ENCODE measurements at places on chromosomes 2 and 18. TPM values are rescaled to one million over a fixed set of nuclear protein-coding genes. Genes with fewer than 3 reads are reported as not detected.

DNA sequence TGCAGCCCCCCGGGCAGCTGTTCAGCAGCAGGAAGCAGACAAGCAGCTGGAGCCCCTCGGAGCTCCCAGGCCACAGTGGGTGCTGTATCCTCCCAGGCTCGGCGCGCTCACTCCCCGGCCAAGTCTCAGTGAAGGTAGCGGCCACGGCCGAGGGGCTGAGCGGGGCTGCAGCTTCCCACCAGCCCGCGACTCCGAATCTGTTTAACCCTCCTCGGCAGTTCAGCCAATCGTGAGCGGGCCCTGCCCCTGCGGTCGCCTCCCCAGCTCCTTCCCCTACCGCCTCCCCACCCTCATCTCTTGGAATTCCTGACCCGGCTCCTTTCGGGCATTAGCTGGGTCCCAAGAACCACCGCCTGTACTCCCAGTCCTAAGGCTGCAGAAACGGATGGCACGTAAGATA, at the start of gene RESP18:
Gene RESP18, minus strand, starts transcription at position 203 of the 400 bp plus-strand sequence.
- no peak for DNase-seq

DNA sequence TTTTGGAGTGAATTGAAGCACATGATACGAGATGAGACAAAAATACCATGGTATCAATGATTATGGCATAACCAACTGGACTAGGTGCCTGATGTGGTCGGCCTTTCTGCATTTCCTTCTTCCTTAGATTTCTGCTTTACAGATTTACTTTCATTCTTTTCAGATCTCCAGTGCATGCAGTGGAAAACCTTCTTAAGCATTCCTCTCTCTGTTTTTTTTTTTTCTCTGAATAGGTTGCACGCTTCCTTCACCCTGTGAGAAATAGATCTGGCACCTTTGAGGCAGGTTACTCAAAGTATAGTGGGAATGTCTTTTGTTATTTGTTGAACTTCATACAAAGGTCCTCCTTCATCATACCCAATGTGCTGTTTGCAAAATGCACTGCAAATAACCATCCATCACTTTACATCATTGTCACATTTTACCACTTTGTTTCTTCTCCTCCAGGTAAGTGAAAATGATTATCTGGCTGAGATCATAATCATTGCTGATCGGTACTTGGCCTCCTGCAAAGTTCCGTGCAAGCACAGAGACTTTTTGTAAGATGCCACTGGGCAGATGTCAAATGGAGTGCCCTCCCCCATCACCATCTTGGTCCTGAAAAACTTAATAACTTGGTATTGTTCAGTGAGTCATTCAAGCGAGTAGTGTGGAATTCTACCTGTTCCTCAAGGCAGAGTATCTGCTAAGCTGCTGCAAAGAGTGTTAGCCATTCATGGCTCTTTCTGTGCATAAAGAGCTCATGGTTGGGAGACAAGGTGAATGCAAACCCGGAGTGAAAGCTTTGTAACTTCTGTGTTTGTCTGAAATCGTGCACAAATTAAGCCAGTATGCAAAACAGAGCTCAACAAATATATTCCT, 30.0 kb upstream of the KLHL14 start:
- no peak for DNase-seq

DNA sequence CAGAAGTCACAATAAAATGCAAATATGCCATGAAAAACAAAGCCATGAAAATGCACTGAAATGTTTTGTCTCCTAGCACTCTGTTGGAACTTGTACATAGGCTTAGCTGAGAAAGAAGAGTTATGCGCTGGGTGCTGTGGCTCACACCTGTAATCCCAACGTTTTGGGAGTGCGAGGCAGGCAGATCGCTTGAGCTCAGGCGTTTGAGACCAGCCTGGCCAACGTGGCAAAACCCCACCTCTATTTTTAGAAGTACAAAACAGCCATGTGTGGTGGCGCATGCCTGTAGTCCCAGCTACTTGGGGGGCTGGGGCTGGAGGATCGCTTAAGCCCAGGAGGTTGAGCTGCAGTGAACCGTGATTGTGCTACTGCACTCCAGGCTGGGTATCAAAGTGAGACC, 39.9 kb downstream of the IRS1 start:
- no peak for DNase-seq

DNA sequence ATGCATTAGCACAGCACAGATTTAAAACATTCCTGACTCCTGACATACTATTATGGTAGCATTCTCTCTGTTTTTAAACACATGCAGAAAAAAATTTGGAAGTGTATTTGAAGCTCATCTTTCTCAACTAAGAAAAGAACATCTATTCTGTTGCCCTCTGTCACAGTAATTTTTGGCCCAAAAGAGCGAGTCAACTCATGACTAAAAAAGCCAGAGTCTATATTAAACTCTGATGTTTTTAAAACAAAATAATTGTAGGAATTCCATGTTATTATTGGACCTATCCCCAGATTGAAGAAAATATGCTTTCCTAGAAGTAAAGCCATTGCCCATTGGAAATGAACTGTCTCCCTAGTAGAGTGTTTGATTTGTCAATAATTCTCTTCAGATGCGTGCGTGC, 96.7 kb downstream of the CRIM1 start:
- DNase-seq: no peak

DNA sequence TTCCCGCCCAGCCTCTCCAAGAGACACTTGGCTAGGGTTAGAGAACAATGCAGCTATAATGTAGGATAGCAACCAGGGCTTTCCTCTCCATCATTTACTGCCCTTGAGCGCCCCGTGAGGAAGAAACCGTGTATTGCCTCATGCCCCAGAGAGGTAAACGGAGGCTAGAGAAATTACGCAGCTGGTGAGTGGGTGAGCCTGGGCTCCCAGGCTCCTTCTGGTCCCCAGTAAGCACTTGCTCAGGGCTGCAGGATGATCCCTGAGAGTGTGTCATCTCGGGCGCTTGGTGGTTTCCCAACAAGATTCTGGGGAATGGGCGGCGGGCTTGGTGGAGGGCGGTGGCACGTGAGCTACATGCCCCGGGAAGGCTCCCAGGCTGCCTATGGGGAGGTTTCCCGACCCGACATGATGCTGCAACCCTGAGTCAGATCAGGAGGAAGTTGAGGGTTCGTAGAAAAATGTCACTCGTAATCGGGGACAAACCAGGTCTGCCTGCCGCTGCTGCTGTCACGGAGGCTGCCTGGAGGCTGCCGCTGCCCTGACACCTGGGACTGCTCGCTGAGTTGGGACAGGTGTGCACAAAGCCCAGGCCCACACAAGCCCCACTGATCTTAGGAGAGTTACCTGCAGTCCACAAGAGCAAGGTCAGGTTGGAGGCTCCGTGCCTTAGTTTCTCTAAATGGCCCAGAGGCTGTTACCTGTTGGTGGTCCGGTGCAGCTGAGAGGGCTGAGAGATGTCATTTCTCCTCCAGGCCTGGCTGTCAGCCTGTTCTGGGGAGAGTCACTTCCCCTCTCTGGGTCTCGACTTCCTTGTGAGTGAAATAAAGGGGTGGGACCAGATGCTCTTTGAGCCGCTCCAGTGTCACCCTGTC, at the start of gene GPR55:
Gene GPR55, minus strand, starts transcription at position 773 of the 872 bp plus-strand sequence. CDS start 14,280 bp downstream, outside the sequence.
- no peak for DNase-seq

GRCh38 chr2:171533331-171533730, 11.1 kb downstream of the CYBRD1 start:
- no peak for DNase-seq

GRCh38 chr2:36393738-36394256, 38.2 kb downstream of the CRIM1 start:
- no peak for DNase-seq

- DNase-seq: no peak
Measured at GRCh38 chr2:53114582-53114981, 653.0 kb upstream of the CHAC2 start.

GRCh38 chr2:97857553-97857952, 138.2 kb downstream of the TMEM131 start:
- DNase-seq: no peak

DNA sequence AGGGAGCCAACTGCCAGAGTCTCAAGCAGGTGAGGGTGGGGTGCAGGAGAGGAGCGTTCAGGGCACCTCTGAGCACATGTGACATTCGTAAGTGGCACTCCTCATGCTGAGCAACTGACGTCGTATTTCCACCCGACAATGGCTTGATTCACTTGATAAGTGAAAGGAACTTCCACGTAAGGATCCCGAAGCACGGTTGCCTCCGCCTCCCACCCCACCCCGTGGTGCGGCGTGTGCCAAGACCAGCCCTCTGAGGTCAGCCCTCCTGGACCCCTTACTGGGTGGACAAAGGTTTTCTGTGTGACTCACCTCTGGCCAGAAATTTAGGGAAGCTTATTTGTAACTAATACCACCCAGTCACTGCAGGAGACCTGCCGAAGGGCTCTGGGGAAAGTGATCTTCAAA, 59.9 kb downstream of the AGAP1 start:
- DNase-seq: no peak

GRCh38 chr2:1641523-1641922, 102.8 kb downstream of the PXDN start:
- DNase-seq: no peak

- no peak for DNase-seq
Measured at GRCh38 chr2:22134421-22134820, 1010.7 kb downstream of the TDRD15 start.

GRCh38 chr2:151097128-151097527, 164.5 kb downstream of the RBM43 start:
- DNase-seq: no peak

DNA sequence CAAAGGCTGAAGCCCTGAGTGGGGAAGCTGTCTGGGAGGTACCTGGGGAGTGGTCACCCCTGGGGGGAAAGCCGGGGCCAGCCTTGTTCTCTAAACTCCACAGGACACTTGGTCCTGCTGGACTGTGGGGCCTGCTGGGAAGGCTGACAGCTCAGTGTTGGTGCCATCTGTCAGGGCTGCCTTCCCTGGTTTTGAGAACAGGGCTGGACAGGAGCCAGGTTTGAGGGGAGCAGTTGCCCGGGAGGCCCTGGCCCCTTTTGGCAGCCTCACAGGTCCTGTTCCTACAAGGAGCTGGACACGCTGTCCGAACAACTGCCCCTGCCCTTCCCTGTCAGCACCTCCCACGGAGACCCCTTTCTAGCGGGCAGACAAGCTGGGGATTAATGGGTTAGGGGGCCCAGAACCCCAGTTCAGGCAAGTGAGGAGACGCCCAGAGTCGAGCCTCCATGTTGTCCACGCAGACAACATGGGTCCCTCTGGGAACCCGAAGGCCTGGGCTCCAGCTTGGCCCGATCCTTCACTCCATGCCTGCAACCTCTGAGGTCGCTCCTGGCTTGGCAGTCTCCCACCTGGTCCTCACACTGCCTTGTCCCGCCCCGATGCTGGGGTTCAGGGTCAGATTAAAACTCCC, 40.8 kb downstream of the ATOH8 start:
- no peak for DNase-seq

GRCh38 chr2:123928358-123928757, 96.7 kb upstream of the CNTNAP5 start:
- no peak for DNase-seq

GRCh38 chr2:28710545-28710944, 41.1 kb upstream of the PPP1CB start:
- DNase-seq: no peak

- no peak for DNase-seq
Measured at GRCh38 chr2:108637304-108637669, 82.0 kb upstream of the RANBP2 start.

DNA sequence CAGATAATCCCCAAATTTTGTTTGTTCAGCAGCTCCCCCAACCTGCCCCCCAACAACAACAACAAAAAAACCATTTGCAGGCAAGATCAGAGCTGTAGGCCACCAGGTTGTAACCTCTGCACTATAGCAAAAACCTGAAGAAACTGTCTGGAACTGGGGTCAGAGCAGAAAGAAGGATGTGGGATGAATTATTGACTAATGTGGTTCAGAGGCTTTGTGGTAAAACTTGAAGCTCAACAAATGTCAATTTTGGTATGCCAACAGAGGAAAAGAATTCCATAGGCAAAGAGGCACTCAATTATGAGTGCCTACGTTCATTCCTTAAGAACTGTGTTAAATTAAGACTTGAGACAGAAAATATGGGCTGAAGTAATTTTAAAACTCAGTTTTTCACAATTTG, 255.1 kb downstream of the STK39 start:
- no peak for DNase-seq

DNA sequence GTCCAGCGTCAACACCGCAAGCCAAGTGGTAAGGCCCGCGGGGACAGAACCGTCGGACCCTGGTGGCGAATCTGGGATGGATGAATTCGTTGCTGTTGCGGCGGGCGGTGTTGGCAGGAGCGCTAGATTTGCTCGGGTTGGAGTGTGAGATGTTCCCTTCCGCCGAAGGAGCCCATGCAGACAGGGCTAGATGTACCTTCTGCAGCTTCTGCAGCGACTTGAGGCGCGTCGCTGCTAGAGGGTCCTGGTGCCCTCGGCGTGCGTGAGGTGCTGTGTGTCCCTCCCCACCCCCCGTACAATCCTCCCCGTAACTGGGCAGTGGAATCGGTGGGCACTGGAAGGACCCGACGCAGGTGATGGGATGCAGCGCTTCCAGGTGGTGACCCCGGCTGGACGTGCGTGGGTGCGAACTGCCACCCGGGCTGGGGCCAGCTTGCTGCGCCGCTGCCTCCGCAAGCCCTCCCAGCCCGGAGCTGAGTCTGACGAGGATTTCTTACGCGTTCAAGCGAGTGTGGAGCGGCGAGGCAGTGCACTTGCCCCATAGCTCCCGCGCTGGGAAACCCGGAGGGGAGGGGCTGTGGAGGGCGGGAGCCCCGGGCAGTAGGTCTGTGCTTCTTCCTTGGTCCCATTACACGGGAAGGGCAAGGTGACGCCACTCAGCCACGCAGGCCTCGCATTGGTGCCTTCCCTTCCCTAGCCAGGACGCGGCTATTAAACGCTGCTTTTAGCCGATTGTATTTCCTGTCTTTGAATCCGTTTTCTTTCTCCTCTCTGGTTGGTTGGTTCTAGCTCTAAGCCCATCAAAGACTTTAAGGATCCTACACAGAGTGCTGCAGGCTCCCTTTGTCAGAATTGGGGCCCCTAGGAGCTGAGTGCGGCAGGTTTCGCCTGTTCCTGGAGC, 34.2 kb downstream of the CHRNA1 start:
- no peak for DNase-seq

DNA sequence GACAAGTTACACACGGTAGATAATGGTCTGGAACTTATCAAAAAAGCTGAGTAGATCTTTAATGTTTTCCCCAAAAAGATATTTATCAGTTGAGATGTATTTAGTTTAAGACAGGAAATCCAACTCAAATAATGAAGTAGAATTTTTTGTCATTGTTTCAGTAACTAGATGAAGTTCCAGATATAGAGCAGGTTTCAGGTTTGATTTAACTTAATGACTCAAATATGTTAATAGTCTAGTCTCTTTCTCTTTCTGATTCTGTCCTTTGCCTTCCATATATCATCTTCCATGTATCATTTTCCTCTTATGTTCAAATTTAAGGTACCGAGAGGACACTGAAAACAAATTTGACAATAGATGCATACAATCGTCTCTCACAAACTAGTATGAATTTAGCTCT, 23.6 kb upstream of the DOCK10 start:
- DNase-seq: no peak

Gene GBX2
- 1.1 TPM for total RNA-seq

Gene C2orf42
- total RNA-seq: 19.5 TPM

Gene ACKR3
- 78.7 TPM for total RNA-seq

Gene MAPK4
- total RNA-seq: 6.3 TPM

Gene SOWAHC
- total RNA-seq: 16.8 TPM

Gene DLX2
- 9.7 TPM for total RNA-seq

Gene AQP12A
- not detected for total RNA-seq

Gene LNPK
- 29.4 TPM for total RNA-seq

Gene MARCO
- 0.22 TPM for total RNA-seq

Gene ANKRD62
- total RNA-seq: not detected

Gene ESPNL
- 0.38 TPM for total RNA-seq
